Stimulated activated CD8-positive, alpha-beta memory T cell treated with anti-CD3 and anti-CD28 coated beads, Interleukin-7, amount 100 ng/mL, for 48 hours (primary cell): ENCODE measurements at places on chromosomes 2 and 18.

DNA sequence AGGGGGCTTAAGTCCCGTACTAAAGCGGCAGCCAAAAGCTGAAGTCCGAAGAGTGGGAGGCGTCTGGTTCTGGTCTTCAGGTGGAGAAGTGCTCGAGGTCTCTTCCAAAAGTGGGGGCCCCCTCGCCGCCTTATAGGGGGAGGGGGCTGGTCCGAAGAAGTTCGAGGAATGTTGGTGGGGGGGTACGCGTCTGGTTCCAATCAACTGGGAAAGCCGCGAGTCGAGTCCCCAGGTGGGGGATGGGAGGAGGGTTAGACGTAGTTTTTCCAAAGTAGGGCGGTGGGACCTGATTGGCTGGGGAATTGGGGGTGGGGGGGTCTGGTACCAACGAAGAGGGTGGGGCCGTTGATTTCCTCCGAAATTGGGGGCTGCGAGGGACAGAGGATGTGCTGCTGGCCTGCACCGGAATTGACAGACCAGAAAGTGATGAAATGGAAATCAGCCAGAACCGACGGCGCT, 594 bp downstream of the ITM2C start:
- no peak for DNase-seq

GRCh38 chr18:24456549-24456948, 3.9 kb upstream of the HRH4 start:
- no peak for DNase-seq

DNA sequence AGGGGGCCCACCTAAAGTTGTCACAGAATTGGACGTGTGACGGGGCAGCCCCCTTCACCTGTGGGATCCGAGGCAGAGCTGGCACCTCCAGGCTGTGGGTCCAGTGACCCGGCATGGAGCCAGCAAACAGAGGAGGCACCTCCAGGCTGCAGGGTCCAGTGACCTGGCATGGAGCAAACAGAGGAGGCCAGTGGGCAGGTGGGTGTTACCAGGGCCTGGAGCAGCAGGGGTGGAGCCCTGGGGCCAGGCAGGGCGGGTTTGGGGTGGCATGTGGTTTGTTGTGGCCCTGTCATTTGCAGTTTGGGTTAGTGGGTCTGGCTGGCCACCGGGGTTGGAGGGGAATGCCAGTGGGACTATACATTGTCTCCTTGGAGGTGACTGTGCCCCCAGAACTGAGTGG, 68.2 kb downstream of the HPCAL1 start:
- no peak for DNase-seq

GRCh38 chr2:110852051-110852450, 119.7 kb downstream of the ACOXL start:
- DNase-seq, result no peak

GRCh38 chr2:108565778-108566375, 31.6 kb downstream of the LIMS1 start:
- no peak for DNase-seq

DNA sequence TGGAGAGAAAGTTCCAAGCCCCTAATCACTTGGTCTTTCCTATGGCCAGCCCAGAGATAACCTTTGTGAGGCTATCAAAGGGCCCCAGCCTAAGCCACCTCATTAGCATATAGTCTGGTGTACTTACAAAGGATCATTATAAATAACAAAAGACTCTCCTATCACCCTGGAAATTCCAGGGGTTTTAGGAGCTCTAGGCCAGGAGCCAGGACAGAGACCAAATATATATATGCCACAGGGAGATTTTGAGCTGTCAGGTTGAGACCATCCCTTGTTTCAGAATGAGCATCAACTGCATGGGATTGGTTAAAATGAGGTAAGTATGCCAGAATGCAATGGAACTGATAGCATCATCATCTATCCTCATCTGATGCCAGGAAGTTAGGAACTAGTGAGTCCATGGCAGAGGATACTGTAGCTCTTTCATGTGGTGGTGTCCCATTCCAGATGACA, 32.1 kb upstream of the CHRNA1 start:
- no peak for DNase-seq

DNA sequence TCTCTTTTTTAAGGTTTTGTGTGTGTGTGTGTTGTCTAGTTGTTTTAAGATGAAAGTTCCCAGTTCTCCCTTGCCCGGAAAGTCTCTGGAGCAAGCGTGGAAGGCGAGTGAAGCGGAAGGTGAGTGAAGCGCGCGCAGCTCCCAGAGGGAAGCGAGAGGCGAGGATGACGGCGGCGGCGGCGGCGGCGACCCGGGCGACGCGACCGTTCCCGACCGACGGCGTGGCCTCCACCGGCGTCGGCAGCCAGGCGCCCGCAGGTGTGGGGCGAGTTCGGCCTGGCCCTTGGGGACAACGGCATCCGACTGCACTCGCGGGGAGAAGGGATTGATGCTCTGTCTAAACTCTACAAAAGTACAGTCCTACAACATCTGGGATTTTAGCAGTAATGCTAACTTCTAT, 321.9 kb downstream of the CELF4 start:
- no peak for DNase-seq

GRCh38 chr2:140737006-140737405, 1393.8 kb downstream of the LRP1B start:
- no peak for DNase-seq

- no peak for DNase-seq
Observed at GRCh38 chr2:42073739-42074503, 26.1 kb downstream of the PKDCC start.

DNA sequence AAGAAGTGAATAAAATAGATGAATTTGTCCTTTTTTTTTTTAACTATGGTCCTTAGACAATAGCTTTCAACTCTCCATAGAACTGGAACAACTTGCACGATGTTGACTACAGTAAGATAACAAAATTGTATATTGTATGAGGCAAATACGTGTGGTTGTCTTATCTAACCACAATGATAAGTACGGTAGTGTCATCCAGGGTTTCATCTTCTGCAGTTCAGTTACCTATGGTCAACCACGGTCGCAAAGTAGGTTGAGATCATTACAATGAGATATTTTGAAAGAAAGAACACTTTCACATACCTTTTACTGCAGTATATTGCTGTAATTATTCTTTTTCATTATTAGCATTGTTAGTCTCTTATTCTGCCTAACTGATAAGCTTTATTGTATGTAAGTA, 295.2 kb downstream of the PARD3B start:
- no peak for DNase-seq

- DNase-seq, result no peak
Observed at GRCh38 chr18:60215432-60215831, 157.1 kb downstream of the MC4R start.

DNA sequence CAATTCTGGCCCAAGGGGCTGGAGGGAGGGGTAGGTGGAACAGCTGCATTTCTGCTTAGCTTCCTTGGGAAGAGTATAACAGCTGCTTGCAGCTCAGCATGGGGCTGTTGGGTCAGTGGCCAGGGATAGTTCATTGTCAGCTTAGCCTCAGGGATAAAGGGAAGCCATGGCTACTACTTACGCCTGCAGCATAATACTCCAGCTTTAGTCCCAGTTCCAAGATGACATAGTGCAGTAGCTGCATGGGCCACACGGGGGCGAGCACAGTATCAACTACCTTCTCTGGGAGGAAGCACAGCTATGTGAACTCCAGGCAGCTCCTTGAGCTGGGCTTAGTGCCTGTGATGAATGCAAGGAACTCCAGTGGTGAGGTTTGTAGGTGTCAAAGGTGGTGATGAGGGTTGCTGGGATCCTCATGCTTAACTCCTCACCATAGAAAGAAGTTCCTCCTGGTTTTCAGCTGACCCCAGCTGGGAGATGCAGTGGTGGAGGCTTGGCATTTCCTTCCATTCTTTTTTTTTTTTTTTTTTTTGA, 35.4 kb upstream of the RHOB start:
- DNase-seq, result peak; percentile 62

DNA sequence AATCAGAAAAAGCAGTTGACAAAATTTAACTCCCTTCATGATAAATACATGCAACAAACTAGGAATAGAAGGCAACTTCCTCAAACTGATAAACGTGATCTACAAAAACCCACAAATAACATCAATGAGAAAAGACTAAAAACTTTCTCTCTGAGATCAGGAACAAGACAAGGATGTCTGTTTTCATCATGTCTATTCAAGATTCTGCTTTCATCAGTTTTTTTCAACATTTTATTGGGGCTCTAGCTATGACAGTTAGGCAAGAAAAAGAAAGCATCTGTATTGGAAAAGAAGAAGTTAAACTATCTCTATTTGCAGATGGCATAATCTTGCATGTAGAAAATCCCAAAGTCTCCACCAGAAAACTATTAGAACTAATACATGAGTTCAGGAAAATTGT, 12.3 kb upstream of the CHST10 start:
- no peak for DNase-seq

- no peak for DNase-seq
Observed at GRCh38 chr2:127179766-127180165, 40.3 kb downstream of the CYP27C1 start.

GRCh38 chr18:63152096-63152495, 167.5 kb downstream of the BCL2 start:
- no peak for DNase-seq
